IMR-90 (cell line): ENCODE measurements at places on chromosomes 16 and 17. TPM values are rescaled to one million over a fixed set of nuclear protein-coding genes. Genes with fewer than 3 reads are reported as not detected.

The OTOP3 gene
- not detected in 2 replicates for total RNA-seq

The AMFR gene
- 215 and 216 TPM in 2 replicates for total RNA-seq

The PRDM7 gene
- total RNA-seq, result not detected in 2 replicates

DNA sequence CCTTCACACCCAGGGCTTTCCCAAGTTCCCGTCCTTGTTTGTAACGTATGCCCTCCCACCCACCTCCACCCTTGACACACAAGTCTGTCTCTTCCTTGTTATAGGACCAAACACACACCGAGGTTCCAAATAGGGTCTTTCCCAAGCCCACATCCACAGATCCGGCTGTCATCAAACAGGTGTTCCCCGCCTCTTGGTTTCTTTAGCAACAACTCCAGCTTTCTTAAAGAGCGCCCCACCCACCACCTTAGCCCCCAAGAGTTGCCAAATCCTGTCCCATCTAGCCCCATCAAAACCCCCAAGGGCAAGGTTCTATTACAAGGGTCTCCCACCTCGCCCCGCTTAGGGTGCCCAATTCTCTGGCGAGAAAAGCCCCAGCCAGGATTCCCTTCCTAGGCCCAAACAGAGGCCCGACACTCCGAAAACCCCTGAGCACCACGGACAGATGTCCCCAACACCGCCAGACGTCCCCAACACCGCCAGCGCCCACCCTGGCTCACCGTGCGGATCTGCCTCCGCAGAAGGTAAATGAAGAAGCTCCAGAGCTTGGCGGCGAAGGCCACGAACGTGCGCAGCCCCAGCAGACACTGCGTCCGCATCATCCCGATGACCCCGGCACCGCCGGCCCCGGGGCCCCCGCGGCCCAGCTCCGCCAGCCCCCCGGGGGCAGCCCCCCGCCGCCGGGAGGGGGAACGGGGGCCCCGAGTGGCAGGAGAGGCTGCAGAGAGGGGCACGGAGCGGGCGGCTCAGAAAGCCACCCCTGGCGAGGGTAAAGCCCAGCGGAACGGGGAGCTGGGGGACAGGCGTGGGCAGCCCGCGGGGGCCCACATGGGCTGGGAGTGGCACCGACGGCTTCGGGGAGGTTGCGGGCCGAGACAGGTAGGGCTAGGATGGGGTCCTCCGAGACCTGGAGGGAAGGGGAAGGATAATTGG, 573 bp downstream of the CTDNEP1 start:
- H3K4me3 ChIP-seq, result peak overlapping the region; percentile 62
- no peak for DNase-seq
- peaks cover 15% of the 10 kb centered on the region for H3K36me3 ChIP-seq
- peaks cover 8% of the 10 kb centered on the region for H3K4me1 ChIP-seq

DNA sequence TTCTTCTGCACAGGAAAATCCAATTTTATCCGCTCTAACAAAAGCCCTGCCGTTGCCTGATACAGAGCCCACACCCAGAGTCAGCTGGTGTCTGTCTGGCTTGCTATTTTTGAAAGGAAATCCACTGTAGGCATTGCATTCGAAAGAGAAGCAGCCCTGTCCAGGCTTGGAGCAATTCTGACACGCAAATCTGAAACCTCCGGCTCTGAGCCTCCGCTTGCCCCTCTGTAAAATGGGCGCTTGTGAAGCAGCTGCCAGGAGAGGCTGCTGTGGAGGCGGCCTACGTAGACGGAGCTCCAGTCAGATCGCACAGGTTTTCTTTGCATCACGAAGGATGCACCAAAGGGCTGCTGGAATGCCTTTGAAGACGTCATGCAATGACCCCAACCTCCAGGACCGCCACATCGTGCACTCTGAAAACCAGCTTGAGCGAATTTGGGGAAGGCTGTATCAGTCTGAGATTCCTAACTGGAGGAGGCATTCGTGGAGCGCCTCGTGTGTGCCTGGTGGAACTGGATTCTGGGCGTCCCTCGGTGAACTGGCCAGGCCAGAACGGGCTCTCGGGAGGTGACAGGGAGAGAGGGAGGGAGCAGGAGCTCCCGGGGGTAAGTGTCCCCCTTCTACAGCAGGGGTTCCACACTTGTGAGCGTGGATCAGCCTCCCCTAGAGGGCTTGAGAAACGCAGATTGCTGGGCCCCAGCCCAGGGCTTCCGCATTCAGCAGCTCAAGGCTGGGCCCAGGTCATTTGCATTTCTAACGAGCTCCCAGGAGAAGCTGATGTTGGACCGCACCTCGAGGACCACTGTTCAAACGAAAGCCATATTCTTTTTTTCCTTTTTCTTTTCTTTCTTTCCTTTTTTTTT, 215.5 kb downstream of the MRTFB start:
- DNase-seq, result no peak
- H3K4me3 ChIP-seq, result peak overlapping the region; percentile 1; the same call in 1 of the 2 replicates
- no peaks in the 10 kb centered on the region for H3K4me1 ChIP-seq
- H3K27ac ChIP-seq, result no peak overlapping the region

DNA sequence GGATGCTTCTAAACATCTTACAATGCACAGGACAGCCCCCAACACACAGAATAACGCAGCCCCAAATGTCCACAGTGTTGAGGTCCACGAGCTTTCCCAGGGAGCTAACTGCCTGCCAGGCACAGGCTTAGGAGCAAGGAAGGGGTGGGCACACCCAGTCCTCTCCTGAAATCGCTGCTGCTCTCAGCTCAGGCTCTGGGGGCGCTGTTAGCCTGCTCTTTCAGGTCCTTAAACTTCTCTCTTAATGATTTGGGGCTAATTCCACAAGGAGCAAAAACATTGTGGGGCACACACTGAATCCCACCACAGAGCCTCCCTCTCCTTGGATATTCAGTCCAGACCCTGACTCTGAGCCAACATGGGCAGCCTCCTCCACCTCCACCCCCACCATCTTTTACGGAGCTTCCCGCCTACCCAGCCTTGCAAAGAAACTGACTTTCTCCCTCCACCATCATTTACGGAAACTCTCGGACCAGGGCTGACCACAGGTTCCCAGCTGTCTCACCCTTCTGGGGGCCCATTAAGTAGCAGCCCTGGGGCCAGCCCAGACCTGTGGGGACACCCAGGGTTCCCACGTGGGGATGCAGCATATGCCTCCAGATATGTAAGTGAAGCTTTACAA, 1.1 kb downstream of the CD300H start:
- H3K27ac ChIP-seq, result no peak overlapping the region
- no peaks in the 10 kb centered on the region for H3K4me1 ChIP-seq
- no peaks in the 10 kb centered on the region for H3K27me3 ChIP-seq
- no peak overlapping the region for H3K4me3 ChIP-seq
- DNase-seq, result no peak

DNA sequence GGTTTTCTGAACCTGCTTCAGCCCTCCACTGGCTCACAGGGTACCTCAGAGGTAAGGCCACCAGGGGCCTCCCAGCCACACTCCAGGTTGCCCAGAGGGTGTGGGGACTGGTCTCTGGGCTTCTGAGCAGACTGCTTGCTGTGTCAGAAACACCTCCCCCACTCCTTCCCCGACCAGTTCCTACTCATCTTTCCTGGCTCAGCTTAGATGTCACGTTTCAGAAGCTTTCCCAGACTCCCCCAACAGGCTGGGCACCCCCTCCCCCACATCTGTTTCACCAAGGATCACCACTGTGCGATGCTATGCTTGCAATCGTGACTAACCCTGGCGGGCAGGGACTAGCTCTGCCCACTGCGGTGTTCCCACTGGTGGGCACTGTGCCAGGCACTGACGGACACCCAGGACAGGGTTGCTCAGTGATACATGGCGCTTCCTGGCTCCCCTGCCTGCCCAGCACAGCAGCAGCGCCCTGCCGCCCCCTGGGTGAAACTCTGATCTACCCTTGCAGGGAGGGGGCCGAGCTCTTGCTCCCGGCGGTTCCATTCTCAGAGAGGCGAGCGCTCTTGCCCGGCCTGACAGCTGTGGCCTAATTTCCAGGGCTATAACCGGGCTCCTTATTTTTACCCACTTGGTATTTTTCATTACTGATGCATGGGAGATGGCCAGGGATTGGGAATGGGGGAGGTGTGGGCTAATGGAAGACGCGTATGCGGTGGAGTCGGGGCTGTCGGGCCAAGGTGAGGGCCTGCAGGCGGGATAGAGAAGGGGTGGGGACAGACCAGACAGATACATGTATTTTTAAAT, 29.4 kb upstream of the MTSS2 start:
- peaks cover 4% of the 10 kb centered on the region; the same call in 1 of the 2 replicates for H3K36me3 ChIP-seq
- H3K27ac ChIP-seq, result peak overlapping the region; percentile 89
- no peak overlapping the region for H3K4me3 ChIP-seq
- peak; percentile 98 for DNase-seq
- no peaks in the 10 kb centered on the region for H3K27me3 ChIP-seq

DNA sequence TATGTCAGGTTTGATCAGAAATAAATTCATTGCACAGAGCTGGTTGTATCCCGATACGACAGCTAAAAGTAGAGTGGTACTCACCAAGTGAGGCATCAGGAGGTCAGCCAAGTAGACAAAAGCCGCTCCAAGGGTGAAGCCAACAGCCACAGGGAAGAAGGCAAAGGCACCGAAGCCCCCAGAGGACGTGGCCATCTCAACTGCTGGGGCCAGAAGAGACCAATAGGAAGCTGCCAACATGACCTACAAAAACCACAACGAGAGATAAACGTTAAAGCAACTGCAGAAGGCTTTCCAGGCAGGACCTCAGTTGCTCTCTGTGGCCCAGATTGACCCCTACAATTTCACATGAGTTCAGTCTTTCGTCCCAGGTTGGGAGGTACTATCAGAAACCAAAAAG, 61.0 kb downstream of the SLC39A11 start:
- no peaks in the 10 kb centered on the region for H3K27me3 ChIP-seq
- DNase-seq, result no peak
- no peak overlapping the region for H3K27ac ChIP-seq
- H3K4me3 ChIP-seq, result no peak overlapping the region
- peaks cover 11% of the 10 kb centered on the region for H3K4me1 ChIP-seq
- 0 out of 2 replicates have a peak, but pooled peaks cover 4% of the 10 kb centered on the region for H3K36me3 ChIP-seq

DNA sequence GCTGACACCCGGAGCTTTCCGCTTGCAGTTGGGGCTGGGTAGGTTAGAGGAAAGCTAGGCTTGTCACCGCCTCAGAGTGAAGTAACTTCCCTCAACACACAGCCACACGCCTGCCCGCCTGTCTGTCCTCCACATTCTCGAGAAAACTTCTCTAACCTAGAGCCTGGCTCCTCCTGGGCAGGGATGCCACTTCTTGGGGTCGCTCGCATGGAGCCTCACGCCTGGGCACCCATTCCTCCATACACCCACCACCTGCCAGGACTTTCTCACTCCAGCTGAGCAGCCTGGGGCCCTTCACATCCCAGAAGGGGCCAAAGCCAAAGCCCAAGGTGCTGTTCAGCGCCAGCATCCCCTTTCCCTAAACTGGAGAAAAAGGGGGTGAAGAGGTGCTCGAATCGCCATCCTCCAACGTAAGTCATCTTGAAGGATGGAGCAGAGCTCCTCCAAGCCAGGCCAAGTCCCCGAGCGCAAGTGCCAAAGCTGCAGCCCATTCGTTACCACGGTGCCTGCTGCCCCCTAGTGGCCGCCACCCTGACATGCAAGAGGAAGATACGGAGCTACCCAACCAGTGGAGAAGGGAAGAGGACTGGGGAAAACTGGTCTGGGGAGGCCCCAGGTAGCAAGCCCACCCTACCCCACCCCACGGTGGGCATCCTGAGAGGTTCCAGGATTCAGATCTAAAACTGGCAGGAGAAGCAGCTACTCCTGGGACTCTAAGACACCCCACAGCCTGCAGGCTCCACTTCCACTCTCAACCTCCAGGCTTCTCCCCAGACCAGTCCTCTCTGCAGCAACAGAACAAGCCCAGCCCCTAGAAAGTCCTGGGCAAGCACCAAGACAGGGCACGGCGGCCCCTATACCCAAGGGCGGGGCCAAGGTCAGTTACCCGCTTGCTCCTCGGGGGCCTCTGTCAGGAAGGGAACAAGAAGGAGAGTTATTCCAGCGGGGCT, 63.1 kb downstream of the MYO18A start:
- no peak overlapping the region for H3K27ac ChIP-seq
- H3K4me1 ChIP-seq, result no peaks in the 10 kb centered on the region
- no peak overlapping the region for H3K4me3 ChIP-seq
- peak; percentile 47 for DNase-seq
- peaks cover 36% of the 10 kb centered on the region for H3K36me3 ChIP-seq

DNA sequence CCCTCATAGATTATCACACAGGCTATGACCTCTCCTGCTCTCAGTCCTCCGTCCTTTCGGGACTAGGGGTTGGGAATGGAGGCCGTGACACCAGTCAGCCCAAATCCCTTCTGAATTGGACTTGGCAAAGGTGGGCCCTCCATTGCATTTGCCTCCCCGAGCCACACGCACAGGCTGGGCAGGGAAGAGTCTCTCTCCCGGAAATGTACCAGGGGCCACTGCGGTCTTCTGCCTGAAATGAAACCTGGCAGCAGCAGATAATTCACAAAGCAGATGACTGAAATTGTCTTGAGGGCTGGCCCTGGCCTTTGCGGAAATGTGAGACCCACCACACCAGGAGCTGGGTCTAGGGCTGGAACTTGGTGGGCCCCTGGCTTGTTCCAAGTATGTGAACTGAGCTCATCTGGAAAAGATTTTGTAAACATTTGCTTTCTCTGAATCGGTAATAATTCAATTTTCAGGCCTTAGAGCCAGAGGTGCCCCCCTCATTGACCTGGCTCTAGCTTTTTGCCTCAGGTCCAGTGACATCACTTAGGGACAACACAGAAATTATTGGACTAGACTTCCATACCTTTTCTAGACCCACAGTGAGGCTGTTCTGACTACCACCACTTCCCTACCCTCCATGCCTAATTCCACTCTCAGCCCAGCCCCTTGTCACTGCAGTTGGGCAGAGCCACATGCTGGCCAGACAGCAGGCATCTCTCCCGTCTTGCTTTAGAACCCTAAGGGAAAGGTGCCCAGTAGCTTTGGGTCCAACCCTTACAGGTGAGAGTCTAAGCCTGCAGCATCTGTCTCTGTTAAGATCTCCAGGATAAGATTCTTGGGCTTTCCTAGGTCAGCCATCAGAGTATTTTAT, 75.2 kb downstream of the CCDC182 start:
- H3K27ac ChIP-seq, result no peak overlapping the region
- H3K4me3 ChIP-seq, result no peak overlapping the region
- H3K4me1 ChIP-seq, result peaks cover 14% of the 10 kb centered on the region
- H3K27me3 ChIP-seq, result no peaks in the 10 kb centered on the region
- DNase-seq, result no peak

The PAM16 gene
- total RNA-seq, result 17.9 and 25.6 TPM in 2 replicates

DNA sequence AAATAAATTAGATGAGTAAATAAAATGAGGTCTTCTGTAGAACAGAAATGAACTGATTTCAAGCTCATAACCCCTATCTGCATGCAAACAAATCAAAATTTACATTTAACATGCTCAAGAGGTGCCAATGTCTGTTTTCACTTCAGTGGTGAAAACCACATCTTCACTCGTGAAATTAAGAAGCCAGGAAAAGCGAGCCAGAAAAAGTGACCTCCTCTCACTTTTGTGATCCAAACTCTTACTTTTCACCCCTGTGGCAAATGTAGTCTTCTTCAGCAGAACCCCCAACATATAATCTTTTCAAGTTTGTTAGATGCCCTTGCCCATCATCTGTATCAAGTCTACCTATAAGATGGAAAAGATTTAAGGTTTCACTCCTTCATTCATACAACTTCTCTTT, 9.5 kb upstream of the QRICH2 start:
- no peak overlapping the region for H3K4me3 ChIP-seq
- H3K36me3 ChIP-seq, result peaks cover 25% of the 10 kb centered on the region
- H3K27ac ChIP-seq, result no peak overlapping the region
- H3K27me3 ChIP-seq, result no peaks in the 10 kb centered on the region

The MYLK3 gene
- under 0.01 TPM in 2 replicates for total RNA-seq

GRCh38 chr17:75261336-75262111, at the start of the genes GGA3 and MRPS7:
Gene GGA3 (minus strand): TSS chr17:75261606. CDS start chr17:75261587, 19 bp downstream.
Gene MRPS7 (plus strand): TSS chr17:75261879. CDS start chr17:75261901, 22 bp downstream.
- H3K4me3 ChIP-seq, result peak within 1 kb of the TSS; percentile 91
- peaks cover 3% of the 10 kb centered on the region for H3K4me1 ChIP-seq
- H3K36me3 ChIP-seq, result peaks cover 20% of the 10 kb centered on the region
- DNase-seq, result peak; percentile 90
- H3K27ac ChIP-seq, result peak within 1 kb of the TSS; percentile 95
